ENCODE measurements at places on chromosomes 4 and X. TPM values are rescaled to one million over a fixed set of nuclear protein-coding genes. Genes with fewer than 3 reads are reported as not detected.

DNA sequence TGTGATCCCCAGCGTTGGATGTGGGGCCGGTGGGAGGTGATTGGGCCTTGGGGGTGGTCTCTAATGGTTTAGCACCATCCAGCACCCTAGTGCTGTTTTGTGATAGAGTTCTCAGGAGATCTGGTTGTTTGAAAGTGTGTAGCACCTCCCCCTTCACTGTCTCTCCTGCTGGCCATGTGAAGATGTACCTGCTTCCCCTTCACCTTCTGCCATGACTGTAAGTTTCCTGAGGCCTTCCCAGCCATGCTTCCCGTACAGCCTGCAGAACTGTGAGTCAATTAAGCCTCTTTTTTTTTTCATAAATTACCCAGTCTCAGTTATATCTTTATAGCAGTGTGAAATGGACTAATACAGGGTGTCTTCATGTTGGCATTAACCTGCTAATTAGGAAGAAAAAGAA, 19.3 kb upstream of the TBC1D14 start:
- DNase-seq, result no peak

Gene MAN2B2
- total RNA-seq, result 8.3 TPM

DNA sequence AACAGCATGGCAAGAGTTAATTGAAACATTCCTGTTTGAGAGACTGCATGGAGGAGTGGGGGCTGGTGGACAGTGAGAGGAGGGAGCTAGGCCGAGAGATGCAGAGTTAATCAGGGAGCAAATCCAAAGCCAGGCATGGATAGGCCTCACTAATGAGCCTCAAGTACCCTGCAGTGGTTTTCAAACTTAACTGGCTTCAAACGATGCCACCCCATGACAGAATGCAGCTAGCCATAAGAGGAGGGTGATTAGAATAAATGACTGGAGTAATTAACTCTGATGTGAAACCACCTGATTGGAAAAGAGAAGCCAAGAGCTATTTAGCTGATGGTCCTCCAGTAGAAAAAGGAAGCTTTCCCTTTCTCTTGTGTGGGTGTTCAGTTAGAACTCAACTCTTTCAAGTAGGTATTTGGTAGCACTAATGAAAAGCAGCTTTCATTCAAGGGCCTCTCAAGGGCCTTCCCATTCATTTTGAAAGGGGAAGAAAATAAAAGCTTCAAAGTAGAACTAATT, 215.4 kb upstream of the MAB21L2 start:
- DNase-seq, result no peak

GRCh38 chrX:121569609-121570008, 522.2 kb downstream of the GLUD2 start:
- no peak for DNase-seq

DNA sequence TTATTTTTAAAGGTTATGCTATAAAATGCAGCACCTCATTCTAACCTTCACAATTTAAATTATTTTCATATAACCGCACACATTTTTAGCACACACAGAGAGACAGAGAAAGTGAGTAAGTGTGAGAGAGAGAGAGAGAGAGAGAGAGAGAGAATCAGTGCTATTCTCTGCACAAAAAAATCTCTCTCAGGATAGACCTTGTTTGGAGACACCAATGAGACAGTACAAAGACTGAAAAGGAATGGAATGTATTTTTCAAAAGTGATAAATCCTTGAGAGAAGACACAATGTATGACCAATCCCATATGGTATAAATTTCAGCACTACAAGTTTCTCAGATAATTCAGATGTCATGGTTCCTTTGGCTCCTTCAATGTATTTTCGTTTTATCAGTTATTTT, 132.1 kb upstream of the PCDH18 start:
- DNase-seq, result no peak

DNA sequence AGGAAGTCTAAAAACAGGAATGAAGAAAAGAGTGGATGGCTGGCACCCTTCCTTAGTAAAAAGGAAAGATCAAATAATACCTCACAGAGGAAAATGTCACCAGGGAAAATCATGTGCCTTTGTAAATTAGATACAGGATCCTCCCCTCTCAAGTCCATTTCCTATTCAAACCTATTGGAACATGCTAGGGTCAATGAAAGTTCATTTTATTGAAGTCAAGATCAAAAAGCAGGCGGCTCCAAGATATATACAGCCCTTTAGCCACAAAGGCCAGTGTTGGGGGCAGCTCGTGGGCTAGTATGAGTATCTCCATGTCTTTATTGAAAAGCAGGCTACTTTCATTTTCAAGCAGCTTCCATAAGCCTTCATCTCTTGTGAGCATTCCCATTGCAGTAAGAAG, 141.1 kb downstream of the QDPR start:
- DNase-seq, result no peak

DNA sequence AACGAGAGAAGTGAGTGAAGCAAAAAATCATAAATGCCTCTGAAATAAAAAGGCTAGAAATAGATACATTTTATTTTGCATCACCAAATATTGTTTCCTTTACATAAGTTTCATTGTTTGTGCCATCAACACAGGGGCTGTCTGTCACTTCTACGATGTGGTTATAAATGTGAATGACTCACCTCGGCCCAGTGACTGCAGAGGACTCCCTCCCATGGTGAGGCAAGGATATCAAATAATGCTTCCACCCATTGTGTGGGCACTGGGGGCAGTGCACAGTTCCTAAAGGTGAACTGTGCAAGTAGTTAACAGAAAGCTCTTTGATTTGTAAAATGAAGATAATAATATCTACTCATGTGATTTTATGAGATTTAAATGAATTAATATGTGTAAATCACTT, 230.3 kb upstream of the NEIL3 start:
- DNase-seq, result no peak

GRCh38 chr4:155544547-155544946, 122.1 kb upstream of the GUCY1A1 start:
- DNase-seq, result no peak

- DNase-seq, result no peak
These were observed 76.1 kb downstream of the KLHL8 start for GRCh38 chr4:87144356-87144755.

Gene HS6ST2
- total RNA-seq, result 3.5 TPM

Gene NLRP2B
- not detected for total RNA-seq

Gene CFP
- not detected for total RNA-seq

DNA sequence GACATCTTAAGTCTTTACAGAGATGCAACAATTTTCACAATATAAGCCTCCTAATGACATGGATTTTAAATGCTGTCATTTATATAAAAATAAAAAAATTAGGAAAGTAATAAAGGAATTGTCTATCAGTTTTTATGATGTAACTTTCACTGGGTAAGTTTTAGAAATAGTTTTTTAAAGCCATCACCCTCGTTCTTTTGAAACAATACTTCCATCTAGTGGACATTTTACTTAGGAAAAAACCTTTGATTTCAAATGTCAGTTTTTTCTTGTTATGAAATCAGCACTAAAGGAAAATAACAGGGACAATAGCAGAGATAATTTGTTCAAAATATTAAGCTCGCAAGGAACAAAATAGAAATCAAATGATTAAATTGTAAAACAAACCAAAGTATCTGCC, 24.3 kb upstream of the NDNF start:
- peak; percentile 30 for DNase-seq

- DNase-seq, result peak; percentile 14
These were observed 127.2 kb downstream of the NR3C2 start for GRCh38 chr4:148315049-148315448.

DNA sequence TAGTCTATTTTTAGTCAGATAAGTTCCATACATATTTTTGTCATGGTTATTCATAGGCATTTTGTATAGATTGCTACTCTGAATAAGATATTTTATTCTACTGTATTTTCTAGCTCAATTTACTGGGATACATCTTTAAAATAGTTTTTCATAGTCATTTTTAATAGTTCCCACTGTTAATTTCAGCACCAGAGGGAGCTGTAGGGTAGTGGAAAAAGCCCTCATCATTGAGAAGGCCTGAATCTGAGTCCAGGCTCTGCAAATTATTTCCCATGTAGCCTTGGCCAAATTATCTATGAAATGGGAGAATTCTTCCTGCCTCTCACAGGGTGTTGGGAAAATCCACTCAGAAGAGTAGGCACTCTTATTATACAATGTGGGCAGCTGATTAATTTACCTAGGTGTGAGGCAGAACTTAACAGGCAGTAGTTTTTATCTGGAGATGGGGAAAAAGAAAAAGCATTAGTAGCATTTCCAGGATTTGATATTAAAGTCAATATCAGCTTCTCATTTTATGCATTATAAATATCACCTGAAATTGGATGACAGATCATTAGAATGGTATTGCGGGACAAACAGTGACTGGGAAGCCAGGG, 102.9 kb upstream of the PAQR3 start:
- peak; percentile 32 for DNase-seq

GRCh38 chr4:13910556-13910955, 283.0 kb upstream of the BOD1L1 start:
- peak; percentile 42 for DNase-seq

Gene MXRA5
- total RNA-seq, result 4.3 TPM

Gene SMARCA1
- 14.1 TPM for total RNA-seq

GRCh38 chr4:38781854-38782261, 932 bp downstream of the TLR10 start:
- no peak for DNase-seq

Gene EVC2
- not detected for total RNA-seq

- DNase-seq, result no peak
These were observed 313.1 kb downstream of the STK32B start for GRCh38 chr4:5364406-5364805.

DNA sequence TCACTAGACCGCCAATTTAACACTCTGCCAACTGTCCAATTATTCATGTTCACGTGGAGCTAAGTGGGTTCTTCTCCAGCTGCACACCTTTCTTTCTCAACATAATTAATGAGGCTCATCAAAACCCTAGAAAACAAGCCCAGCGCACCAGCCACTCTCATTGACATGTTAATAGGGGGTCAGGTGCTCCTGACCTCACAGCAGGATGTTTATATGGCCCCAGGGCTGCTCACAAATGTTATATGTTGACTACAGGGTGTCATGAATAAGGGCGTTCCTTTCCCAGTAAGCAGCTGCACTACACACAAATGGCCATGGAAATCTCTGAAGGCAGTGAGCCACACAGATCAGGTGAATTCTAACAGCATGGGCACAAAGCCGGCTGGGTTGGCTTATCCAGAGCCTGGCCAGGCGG, 209.8 kb downstream of the MGST2 start:
- DNase-seq, result no peak

DNA sequence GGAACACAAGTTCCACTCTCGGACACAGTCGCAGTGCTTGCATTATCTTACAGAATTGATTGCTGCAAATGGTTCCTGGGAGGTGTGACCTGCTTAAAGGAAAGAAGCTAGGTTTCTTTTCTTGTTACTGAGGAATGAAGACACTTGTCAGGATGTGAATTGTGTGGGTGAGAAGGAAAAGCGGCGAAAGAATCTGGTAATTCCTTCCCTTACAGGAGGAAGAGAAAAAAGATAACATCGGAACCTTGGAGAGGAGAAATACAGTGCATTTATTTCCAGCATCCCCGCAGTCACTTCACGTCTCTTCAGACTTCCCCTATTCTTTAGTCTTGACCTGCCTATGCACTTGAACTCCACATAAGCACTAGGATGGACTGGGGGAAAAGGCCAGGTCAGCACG, 389 bp upstream of the CCSER1 start:
- DNase-seq, result no peak

Gene FBXO8
- 33.1 TPM for total RNA-seq

Gene ALB
- not detected for total RNA-seq

Gene ETDB
- not detected for total RNA-seq

DNA sequence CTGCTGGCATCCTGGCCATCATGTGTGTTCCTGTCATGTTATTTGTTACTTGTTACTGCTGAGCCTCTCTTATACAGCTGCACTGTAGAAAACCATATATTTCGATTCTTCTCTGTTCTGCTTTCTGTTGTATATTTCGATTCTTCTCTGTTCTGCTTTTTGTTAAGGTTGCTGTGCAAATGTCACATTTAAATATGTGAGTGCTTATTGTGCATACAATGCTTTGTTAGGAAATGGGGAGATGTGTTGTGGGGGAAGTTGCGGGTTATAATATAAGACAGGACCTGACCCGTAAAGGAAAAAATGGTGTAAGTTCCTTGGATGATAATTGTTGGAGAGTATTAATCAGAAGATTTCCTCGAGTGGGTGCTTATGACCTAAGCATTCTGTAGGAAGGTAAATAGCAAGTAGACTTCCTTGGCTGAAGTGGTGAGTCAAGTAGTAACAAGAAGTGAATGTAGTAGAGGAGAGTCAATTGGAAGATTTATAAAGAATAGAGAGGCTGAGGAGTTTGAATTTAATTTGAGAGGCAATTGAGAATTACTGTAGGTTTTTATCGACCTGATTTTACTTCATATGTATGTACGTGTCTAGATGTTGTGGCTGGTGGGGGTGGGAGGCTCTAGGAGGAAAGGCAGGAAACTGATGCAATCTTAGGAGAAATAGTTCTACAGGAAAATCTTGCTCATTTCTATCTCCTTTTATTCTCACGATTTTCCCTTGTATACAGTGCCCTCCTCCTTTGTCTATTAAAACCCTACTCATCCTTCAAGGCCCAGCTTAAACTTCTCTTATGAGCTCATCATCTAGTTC, 8.5 kb downstream of the OGT start:
- no peak for DNase-seq

DNA sequence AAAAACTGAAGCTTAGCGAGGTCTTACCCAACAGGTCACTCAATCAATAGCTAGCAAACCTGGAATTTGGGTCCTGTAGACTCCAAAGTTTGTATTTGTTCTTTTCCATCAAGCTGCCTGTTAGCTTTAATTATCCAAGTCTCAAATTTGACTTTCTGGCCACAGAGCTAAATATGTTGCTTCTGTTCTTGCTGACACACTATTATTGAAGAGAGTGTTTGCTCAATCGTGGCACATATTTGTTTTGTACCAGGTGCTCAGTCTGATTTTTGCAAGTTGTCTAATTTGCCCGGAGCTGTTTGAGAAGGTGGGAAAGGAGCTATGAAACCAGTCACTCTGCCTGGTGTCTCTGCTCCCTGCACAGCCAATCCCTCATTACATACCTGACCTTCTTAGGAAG, 41.7 kb upstream of the FRMD7 start:
- no peak for DNase-seq

- no peak for DNase-seq
These were observed 24.3 kb upstream of the UXT start for GRCh38 chrX:47683184-47683828.

DNA sequence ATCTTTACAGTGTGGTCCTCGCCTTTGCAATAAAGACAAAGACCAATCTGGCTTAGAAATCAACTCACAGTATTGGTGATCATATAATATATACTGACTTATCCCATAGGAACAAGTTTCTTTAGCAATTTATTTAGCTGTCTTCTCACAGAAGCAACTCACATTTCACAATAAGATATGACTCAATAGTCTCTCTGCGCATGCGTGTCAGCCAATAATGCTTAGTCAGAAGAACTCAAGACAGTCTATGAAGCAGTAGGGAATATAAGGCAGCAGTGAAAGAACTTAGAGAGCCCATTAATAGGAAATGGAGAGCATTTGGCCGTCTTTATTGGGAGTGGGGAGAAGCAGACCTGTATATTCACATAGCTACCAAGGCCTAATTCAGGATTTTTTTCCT, 216.7 kb downstream of the IL13RA2 start:
- DNase-seq, result peak; percentile 49

- DNase-seq, result peak; percentile 54
These were observed 37.6 kb downstream of the SLC7A11 start for GRCh38 chr4:138204507-138204906.

Gene CDX4
- not detected for total RNA-seq

Gene VEGFC
- 14.4 TPM for total RNA-seq

Gene DRP2
- not detected for total RNA-seq

GRCh38 chr4:15881820-15882219, 56.7 kb downstream of the FGFBP1 start:
- DNase-seq, result no peak

GRCh38 chr4:40915318-40916217, 165.8 kb downstream of the NSUN7 start:
- peak; percentile 16 for DNase-seq

- DNase-seq, result no peak
These were observed 26.8 kb upstream of the PPP2R2C start for GRCh38 chr4:6499238-6499600.
